ENCODE measurements at places on chromosomes 11 and 22. TPM values are rescaled to one million over a fixed set of nuclear protein-coding genes. Genes with fewer than 3 reads are reported as not detected.

DNA sequence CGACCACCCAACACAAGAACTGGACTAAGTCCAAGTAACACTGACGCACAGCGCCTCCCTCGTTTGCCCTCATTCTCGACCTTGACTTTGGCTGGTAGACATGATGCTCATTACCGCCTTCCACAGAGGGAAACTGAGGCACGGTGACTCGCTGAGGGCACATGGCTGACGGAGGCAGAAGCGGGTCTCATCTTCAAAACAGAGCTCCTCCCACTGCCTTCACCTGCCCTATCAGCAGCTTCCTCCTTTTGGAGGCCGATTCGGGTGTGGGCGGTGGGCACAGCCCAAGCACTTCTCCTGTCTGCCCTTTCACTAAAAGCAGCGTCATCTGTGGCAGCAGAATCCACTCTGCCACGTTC, 2.0 kb upstream of the KMT5B start:
- no peak for DNase-seq

EFCAB6 gene
- 0.58 TPM for total RNA-seq

DNA sequence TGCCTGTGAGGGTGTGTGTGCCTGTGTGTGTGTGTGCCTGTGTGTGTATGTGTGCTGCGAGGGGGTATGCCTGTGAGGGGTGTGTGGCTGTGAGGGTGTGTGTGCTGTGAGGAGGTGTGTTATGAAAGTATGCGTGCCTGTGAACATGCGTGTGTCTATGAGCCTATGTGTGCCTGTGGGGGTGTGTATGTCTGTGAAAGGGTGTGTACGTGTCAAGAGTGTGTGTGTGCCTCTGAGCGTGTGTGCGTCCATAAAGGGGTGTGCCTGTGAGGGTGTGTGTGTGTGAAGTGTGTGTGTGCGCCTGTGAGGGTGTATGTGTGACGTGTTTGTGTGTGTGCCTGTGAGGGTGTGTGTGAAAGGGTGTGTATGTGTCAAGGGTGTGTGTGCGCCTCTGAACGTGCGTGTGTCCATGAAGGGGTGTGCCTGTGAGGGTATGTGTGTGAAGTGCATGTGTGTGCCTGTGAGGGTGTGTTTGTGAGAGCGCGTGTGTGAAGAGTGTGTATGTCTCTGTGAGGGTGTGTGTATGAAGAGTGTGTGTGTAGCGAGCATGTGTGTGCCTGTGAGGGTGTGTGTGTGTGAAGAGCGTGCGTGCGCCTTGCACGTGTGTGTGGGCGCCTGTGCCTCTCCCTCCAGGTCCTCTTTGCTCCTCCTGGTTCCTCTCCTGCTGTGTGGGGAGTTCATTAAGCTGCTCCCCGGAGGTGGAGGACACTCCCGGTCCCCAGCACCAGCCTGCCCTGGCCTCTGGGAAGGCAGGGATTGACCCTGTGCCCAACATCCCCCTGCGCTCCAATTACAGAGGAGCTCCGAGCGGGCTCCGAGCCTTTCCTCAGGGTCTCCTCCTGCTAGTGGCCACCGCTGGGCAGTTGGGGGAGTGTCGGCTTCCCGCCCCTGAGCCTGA, 53.3 kb downstream of the CACNA1I start:
- DNase-seq: no peak

DNA sequence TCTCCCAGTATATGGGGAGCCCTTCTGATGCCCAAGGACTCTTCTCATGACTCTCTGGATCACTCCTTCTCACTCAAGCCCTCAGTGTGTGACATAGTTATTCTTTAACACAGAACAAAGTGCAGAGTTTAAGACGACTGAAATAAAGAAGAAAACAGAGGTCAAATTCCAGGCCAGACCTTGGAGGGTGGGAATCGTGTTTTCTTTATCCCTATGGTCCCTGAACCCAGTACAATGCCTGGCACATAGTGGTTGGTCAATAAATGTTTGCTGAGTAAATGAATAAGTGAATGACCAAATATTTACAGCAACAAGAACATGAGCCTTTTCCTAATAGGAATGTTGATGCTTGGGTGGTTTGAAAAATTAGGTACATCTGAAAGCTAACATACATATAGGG, 28.8 kb downstream of the VSTM5 start:
- no peak for DNase-seq

CFAP300 gene
- total RNA-seq: not detected

- DNase-seq: no peak
Measured at GRCh38 chr11:44466531-44467205, 98.8 kb upstream of the CD82 start.
